T-helper 2 cell (primary cell): ENCODE measurements at places on chromosomes 13 and 19.

DNA sequence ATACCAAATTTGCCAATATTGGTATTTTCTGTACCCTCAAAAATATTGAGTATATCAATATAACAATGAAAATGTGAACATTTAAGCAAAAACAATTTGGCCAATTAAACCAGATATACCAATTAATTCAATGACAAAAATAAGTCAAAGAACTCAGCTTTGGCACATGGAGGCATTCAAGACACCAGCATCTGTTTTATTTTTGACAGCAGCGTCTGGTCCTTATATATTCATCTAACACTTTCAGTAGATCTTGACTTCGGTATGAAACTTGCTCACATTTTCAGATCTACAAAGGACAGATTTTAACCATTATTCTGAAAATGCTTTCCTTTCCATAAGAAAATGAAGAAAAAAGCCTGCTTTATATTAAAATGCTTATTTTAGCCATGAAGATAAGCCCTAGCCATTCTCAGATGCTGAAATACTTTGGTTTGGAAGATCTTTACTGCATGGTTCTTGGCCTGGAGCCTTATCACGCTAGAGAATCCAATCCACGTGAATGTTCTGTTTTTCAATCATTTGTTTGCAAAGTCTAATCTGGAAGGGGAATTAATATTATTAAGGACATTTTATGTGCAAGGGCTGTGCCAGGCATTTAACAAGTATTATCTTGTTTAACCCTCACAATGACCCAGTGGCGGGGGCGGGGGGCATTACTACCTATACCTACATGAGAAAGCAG is 132.2 kb downstream of the DLEU7 start:
- DNase-seq, result no peak

- DNase-seq, result no peak
Observed at GRCh38 chr13:34430294-34430693, 511.8 kb upstream of the NBEA start.

- DNase-seq, result no peak
Observed at GRCh38 chr19:1018932-1019615, 1.8 kb downstream of the TMEM259 start.

- no peak for DNase-seq
Observed at GRCh38 chr13:79999601-80000000, 341.3 kb downstream of the SPRY2 start.

- DNase-seq, result no peak
Observed at GRCh38 chr13:35927567-35928021, 203.6 kb downstream of the DCLK1 start.

DNA sequence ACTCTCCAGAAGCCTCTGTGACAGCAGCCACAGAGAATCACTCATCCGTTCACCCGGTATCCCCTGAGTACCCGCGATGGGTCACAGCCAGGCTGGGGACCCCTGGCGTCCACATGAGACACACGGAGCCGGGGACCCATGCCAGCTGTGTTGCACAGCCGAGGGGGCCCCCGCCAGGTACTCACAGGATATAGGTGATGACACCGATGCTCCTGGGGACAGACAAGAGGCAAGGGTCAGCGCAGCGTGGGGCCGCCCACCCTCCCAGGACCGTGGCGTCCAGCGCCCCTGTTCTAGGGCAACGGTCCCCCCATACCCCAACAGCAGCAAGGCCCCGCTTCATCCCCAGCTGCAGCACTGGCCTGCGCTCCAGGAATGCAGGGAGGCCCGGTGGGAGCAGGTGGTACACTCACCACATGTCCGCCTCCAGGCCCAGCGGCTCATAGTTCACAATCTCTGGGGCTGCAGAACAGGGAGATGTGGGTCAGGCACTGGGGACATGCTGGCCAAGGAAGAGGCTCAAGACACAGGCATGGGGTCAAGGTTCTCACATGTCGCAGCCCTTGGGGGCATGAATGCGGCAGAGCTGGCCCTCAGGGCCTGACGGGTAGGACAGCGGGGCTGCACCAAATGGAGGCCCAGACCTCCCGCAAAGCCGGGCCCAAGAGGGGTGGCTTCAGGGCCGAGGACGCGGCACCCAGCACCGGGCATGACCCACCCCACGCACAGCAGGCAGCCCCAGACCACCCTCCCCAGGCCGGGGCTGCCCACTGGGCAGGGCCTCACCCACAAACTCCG is 7.2 kb downstream of the DAPK3 start:
- no peak for DNase-seq

DNA sequence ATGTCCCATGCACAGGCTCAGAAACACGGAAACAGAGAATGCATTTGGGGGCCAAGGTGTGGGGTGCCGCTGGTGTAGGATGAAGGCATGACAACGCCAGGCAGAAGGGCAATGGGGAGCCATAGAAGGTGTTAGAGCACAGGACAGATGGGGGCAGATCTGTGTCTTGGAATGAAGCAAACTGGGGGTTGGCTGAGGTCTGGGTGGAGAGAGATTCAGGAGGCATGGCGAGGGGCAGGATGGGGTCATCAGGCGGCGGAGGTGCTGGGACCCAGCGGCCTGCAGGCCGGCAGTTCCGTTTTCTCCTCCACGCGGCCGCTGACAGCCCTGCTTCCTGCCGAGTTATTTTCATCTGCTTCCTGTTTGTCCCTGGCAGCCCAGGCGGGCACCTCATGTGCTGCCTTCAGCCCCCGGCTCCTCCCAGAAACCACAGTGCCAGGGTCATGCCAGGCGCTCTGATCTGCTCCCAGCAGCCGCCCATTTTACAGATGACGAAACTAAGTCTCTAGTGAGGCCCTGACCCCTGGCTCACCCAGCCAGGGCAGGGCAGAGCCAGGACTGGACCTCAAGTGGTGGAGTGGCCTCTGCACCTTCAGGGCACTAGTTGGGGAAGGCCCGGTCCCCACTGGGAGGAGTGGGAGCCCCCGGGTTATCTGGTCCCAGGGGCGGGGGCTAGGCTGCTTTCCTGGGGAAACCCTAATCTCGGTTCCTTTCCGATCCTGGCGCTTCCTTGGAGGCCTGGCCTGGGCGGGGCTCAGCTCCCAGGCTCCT is 2.2 kb downstream of the ARHGAP45 start:
- DNase-seq, result peak; percentile 72

- DNase-seq, result no peak
Observed at GRCh38 chr13:27170221-27170515, 1.4 kb downstream of the USP12 start.

DNA sequence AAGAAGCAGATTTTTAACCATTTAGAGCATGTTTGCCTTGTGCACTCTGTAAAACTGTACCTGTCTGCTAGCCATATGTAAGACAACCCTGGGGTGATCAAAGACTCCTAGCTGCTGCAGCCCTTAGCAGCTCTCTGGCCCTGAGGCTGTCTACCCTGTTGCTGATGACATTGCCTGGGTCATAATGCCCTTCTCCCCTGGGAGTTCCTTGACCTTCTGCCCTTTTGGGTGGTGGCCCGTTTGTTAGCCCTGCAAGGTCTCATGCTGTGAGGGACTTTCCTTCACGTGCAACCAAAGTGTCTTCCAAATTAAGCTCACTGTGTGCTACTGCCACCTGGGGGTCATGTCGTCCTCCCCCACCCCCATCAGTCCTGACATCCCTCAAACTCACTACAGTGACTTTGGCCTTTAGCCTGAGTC is 7.4 kb downstream of the GPC6 start:
- DNase-seq, result no peak

- DNase-seq, result no peak
Observed at GRCh38 chr13:99287551-99287950, 19.6 kb downstream of the GPR183 start.

DNA sequence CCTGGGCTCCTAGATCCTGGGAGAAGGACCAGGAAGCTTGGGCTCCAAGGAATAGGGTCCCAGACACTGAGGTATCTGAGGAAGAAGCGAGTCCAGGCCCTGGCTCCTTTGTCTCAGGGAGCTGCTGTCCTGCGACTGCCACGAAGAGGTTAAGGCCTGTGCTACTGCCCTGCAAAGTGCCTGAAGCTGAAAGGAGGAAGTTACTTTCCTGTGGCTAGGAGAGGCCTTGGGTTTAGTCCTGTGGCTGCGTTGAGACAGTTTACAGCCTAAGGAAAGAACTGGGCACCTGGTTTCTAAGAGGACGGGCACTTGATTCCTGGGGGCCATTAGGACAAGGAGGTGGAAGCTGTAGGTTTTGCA is 2.8 kb downstream of the MYADM start:
- no peak for DNase-seq

DNA sequence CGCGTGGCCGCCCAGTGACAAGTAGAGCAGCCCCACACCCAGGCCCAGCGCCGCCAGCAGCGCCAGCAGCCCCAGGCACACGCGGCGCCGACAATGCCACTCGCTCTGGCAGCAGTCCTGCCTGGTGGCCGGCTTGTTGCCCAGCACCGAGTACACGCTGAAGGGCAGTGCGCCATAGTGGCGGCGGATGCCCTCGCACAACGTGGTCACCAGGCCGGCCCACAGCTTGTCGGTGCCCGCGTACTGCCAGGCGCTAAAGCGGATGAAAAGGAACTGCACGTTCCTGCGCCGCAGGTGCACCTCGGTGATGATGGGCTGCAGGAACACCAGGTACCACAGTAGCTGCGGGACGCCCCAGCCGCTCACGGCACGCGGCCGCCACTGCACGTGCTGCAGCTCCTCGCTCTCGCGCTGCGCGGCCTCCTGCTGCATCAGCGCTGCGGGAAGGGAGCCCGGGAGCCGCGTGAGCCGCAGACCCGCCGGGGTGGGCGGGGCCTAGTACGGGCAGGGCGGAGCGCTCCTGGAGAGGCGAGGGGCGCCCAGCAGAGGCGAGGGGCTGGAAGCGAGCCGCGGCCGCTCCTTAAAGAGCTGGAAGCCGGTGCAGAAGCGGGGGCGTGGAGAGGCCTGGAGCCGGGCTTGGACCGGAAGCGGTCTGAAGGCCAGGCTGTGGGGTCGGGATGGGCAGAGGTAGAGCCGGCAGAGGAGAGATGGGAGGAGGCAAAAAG is 7.3 kb downstream of the NKPD1 start:
- DNase-seq, result peak; percentile 14

DNA sequence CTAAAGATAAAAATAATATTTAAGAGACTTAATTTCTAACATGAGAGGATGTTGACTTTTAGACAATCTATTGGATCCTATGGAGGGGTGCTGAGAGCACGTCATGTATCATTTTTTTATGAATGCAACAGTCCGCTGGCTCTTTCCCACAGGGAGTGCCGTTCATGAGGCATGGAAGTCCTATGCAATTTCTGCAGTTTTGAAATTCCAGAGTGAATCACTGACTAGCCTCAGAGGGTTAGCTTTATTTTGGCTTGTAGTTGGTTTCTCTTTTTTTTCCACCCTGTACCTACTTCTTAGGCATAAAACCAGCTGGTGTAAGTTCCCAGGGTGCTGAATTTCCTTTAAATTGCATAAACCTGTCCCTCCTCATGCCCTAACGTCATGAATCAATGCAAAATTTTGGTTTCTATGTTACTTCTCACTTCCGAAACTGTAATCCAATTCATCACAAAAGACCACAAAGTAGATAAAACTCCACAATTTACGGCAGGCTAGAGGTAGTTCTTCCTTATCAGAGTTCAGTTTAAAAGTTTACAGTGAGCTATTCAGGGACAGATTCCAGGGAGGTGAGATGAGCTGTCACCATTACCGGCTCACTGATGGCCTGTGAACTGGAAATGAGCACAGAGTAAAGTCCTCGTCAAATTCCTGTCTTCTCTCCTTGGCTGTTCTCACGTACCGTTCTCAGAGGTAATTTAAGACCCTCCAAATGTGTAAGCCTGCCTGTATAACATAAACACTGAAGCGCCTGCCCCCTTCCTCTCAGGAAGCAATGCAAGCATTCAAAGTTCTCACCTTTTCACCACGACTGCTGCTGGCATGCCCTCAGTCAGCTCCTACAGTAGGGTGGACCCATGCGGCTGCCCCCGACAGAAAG is 216.6 kb upstream of the SLC10A2 start:
- no peak for DNase-seq

DNA sequence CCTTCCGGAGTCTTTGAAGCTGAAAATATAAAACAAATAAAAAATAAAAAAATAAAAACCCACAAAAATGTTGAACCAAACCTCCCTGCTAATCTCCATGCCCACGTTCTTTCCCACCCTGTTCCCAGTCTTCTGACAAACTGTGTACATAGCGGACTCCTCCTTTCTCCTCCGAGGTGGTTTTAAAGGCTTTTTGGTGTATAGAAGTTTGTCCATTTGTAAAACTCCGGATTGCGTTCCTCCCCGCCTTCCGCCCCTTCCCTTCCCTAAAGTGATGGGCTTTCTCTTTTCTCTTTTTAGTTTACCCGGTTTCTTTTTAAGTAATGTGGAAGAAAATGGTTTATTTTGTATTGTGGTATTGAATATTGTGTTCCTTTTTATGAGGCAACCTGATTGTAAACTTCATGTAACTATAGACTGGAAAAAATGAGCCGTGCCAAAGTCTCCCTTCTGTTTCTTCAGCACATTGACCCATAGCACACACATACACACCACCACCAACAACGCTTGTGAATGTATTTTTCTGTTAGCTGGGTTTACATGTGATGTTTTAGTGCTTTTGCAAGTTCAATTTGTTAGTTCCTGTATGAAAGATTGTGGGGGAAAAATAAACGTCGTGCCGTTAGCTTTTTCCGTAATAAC is 4.4 kb downstream of the ZIC2 start:
- no peak for DNase-seq

DNA sequence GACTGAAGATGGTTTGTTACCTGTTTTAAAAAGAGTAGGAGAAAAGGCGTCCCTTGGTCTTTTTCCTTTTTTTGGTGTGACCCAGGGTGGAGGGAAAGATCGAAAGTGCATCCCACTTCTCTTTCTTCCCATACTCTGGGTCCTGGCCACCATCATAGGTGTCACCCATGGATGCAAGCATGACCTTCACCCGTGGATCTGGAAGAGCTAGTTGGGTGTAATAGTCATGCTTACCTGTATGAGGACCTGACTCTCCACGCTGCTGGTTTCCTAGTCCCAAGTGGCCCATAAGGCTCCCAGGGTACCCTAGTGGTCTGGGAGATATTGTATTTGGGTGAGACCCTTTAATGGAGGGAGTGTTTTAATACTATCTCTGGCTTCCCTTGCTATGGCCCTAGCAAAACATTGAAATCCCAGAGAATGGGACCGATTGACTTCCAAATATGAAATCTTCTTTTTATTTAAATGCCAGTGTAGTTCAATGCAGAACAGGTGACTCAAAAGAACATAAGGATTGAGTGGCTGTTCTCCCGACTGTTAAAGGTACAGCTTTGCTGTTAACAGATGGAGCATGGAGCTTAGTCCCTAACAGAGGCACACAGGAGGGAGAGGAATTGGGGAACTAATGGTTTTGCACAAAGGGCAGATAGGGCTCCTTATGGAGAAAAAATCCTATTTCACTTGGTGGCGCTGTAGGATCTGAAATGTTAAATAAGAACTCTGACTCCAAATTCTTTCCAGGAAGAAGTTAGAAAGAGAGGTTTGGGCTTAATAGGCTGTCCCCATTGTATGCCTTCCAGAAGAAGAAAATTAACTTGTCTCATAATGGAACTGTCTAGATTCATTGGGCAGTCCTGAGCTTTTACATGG is 7.0 kb upstream of the ZNF550 start:
- peak; percentile 30 for DNase-seq

GRCh38 chr13:107882708-107883560 is 332.4 kb downstream of the LIG4 start:
- no peak for DNase-seq

GRCh38 chr13:44011036-44011435 is 131.3 kb downstream of the LACC1 start:
- DNase-seq, result no peak
